Left forelimb (tissue), 1 donor: ENCODE measurements at places on chromosomes 1 and 21.
A peak's percentile ranks its signal among the peaks of the same experiment; 100 is the strongest.

GRCh38 chr1:39852876-39853275, 30.4 kb downstream of the TRIT1 start:
- no peak for DNase-seq

DNA sequence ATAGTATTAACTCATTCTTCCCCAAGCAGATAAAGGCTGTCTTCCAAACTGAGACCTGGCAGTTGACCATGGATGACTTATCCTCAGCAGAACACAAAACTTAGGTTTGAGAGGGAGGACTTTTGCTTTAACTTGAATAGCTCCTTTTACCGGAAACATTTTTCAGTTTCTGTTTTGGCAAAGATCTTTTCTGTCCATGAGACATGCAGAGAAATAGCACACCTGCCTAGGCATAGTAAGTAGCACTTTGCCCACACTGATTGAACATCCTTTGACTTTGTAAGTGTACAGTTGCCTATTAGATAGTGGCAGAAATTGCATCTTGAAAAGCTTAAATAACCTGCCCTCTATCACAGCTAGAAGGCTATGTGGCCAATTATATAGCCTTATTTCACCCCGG, 1962.5 kb downstream of the MRPL39 start:
- no peak for DNase-seq

DNA sequence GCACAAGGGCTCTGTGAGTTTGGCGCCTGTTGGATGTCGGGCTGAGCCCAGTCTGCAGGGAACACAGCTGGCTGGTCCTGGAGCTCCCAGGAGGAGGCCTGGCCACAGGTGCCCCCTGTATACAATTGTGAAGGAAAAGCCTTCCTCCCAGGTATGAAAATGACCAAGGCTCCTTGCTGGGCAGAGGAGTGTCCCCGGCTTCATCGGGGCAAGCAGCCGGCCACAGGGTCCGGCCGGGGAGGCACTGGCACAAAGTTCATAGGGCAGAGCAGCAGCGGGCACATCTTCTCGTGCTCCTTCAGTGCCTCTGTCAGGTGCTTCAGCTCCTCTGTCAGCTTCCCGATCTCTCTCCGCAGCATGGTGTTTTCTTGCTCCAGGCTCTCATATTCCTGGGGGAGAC, 13.0 kb downstream of the BATF3 start:
- peak; percentile 36 for DNase-seq

GRCh38 chr1:214003233-214003632, 15.5 kb downstream of the PROX1 start:
- no peak for DNase-seq

GRCh38 chr1:199173356-199173755, 534.5 kb downstream of the PTPRC start:
- DNase-seq = no peak

- no peak for DNase-seq
Measured at GRCh38 chr1:38153778-38154470, 107.3 kb upstream of the POU3F1 start.

GRCh38 chr21:31555741-31556191, 103.7 kb upstream of the SOD1 start:
- no peak for DNase-seq

DNA sequence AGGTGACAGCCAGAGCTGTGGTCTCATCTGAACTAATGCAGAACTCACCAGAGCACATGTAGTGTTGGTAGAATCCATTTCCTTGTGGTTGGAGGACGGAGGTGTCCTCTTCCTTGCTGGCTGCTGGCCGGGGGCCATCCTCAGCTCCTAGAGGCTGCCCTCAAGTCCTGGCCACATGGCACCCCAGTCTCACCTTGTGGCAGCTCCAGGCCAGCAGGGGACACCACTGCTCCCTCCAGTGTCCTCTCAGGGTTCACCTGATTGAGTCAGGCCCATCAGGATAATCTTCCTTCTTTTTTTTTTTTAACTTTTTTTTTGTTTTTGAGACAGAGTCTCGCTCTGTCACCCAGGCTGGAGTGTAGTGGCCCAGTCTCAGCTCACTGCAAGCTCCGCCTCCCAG, 2.9 kb downstream of the KCNE1 start:
- DNase-seq = no peak

DNA sequence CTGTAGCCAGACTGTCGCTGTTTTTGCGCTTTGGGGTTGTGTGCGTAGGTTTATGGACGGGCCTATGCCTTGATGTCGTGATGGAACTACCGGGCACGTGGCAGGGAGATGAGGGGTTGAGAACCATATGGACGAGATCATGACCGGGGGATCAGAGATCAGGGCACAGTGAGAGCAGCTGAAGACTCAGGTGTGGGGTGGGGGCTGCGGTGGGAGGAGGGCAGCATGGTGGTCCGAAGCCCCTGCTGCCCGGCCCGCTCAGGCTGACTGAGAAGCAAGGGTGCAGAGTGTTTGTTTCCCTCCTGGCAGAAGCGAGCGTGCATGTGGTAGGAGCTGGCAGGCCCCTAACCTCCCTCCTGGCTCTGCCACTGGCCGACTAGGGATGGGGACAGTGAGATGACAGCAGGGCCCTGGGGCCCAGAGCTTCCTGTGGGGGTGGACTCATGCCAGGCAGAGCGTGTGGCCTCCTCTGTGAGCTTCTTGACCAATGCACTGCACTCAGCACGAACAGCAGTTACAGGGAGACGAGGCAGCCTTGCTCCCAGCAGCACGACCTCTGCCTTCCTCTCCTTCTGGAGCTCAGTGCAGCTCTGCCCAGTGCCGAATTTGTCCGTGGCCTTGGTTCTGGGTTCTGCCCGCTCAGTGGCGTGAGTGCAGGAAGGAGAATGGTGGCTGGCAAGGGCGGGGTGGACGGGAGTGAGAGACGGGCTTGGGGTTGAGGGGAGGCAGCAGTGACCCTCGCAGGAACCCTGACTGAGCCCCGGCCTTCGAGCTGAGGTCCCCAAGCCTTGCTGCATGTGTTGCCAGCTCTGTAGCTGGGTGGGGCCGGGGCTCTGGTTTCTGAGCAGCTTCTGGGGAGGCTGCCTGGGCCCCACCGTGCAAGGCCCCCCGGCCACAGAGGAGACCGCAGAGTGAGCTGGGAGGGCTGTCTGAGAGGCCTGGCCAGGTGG, 22.2 kb upstream of the LRRC3 start:
- no peak for DNase-seq

DNA sequence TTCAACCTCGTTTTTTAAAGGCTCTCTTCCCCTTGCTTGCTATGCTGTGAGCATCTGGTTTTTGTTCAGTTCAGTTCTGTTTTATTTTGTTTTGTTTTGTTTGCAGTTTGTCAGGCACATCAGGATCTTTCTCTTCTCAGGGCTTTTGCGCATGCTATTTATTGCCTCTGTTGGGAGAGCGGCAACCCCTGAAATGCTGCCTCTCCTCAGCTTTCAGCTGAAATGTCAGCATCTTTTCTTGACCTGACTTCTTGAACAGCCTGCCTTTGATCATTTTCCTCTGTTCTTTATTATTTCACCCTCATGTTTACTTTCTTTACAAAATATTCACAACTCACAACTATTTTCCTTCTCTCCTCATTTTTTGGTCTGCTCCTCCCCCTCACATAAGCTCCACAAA, 50.4 kb upstream of the RC3H1 start:
- no peak for DNase-seq

DNA sequence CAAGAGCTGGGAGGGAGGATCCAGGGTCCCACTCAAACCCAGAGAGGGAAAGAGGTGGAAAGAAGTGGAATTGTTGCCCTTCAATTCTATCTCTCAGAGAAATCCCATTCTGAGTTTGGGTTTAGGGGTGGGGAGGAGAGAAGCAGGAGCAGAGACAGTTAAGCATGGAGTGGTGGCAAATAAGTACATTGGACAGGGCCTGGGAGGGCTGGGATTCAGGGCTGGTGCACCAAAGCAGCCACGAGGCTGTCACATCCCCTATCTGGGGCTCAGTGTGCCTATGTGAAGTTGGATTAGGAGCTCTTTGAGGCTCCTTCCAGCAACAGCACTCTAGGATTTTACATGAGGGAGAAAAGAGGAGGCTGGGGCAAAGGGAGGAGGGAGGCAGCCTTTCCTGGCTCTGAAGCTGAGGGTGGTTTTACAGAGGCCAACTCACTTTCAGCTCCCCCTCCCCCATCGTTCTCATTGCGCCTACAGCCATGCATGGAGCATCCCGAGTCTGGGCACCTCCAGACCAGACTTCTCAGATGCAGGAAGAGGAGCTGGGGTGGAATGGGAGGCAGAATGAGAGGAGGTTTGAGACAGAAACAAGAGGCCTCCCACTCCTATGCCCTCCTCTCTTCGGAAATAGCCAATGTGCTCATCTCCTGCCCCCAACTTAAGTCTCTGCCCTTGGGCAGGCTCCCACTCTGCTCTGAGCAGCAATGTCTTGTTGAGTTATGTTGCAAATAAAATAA, 3.0 kb upstream of the SYT6 start:
- no peak for DNase-seq

GRCh38 chr1:222257027-222257426, 290.9 kb downstream of the HHIPL2 start:
- no peak for DNase-seq

DNA sequence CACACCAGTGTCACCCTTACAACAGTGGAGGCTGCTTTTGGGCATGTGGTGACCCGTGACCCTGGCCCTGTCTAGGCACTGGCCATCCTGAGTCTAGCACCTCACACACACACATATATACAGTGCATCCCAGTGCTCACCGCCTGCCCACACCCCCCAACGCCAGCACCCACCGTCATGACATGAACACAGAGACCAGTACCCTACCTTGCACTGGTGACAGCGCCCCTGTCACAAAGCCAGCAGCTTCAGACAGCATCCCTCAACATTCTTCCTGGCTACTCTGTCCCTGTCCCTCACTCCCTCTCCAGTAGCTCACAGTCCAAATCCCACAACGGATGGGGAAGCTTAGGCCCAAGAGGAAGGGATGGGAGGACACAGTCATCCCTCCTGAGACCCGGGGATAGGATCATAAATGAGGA, 27.1 kb downstream of the AHDC1 start:
- DNase-seq = no peak

DNA sequence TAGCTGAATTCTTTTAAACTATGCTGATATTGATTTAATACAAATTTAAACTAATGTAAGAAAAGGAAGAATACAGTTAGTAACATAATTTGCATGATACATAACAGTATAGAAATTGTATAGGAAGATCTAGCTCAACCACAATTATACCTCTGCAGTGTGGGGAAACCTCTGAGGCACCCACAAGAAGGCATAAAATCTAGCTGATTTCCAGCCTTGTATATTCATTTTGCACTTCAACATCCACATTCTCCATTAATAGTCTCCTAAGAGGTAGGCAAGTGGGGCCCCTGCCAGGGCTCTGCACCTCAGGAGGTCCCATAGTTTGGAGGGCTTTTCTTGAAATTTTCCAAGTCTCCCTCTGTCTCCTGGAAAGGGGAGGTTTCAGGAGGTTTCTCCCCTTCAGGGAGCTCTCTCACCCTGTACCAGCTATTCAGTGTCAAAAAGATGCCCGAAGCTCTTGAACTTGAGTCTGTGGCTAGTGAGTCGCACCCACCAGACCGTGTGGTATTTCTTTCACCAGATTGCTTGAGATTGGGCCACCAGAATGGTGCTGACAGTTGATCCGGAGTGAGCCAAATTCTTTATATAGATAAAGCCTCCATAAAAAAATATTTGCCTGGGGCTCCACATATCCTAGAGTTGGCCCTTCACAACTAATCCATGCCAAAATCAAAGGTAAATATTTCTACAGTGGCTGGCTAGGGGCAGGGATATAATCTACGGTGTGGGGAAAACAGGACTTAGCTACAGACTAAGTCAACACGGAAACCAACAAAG, 108.2 kb downstream of the TIAM1 start:
- no peak for DNase-seq

DNA sequence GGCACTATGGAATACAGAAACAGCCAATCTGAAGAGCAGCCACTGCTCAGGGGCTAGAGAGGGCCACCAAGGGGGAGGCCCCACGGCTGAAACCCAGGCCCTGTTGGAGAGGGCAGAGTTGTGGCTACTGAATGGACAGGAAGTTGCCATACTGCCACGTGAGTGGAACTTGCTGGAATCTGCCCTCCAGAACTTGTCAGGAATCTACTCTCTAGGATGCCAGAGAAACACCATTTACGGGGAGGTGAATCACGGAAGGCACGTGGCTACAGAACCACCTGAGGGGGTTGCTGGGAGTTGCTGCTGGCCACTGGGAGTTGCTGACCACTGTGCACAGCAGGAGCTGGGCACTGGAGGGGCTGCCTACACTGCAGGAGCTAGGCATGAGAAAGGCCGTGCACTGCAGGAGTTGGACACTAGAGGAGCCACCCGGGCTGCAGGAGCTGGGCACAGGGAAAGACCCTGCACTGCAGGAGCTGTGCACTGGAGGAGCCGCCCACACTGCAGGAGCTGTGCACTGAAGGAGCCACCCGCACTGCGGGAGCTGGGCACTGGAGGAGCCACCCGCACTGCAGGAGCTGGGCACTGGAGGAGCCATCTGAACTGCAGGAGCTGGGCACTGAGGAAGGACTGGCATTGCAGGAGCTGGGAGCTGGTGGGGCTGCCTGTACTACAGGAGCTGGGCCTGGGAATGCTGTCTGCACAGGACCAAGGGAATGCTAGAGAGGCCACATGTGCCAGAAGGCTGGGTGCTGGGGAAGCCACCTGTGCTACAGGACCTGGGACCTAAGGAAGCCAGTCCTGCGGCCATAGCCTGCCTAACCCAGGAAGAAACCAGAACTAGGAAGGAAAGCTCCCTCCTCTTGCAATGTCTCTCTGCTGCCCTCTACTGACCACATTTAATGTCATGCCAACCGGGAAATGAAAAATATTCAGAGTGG, 343.4 kb downstream of the MATN1 start:
- DNase-seq = peak; percentile 69

DNA sequence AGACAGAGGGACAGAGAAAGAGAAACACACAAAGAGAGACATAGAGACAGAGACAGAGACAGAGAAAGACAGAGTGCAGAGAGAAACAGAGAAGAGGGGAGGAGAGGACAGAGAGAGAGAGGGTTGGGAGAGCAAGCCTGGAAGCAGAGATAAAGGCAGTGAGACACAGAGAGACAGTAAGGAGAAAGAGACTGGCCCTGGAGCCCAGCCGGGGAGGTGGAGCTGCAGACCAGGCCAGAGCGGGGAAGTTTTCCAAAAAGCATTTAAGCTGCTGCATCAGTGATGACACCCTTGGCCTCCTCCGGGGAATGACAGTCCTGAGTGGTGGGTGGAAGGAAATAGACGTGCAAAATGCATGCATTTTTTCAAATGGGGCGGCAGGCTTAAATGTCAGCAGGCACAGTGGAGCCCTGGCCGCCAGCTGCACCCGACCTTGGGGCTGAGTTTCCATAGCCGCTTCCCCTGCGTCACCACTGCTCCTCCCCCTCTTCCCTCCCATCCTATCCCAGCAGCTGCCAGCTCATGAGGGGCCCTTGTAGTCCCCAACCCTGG, 95.4 kb upstream of the KLHDC7A start:
- peak; percentile 82 for DNase-seq

GRCh38 chr1:198793714-198794113, 154.9 kb downstream of the PTPRC start:
- DNase-seq = no peak

DNA sequence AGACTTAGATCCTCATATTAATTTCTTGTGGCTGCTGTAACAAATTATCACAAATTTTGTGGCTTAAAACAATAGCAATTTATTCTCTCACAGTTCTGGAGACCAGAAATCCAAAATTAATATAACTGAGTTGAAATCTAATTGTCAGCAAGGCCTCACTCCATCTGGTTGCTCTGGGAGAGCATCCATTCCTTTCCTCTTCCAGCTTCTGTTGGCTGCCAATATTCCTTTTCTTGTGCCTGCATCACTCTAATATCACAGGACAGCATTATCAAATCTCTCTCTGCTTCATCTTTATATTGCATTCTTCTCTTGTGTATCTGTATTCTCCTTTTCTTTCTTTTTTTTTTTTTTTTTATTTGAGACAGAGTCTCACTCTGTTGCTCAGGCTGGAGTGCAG, 9.3 kb downstream of the SLC35A3 start:
- DNase-seq = no peak

GRCh38 chr21:42266971-42267556, 48.1 kb downstream of the ABCG1 start:
- DNase-seq = no peak
